ENCODE measurements at places on chromosomes 7 and 10. TPM values are rescaled to one million over a fixed set of nuclear protein-coding genes. Genes with fewer than 3 reads are reported as not detected.

PRF1 gene
- total RNA-seq = not detected

DDC gene
- total RNA-seq = not detected

COL17A1 gene
- total RNA-seq = 2.3 TPM

C7orf33 gene
- total RNA-seq = not detected

MET gene
- 103 TPM for total RNA-seq

GIMAP4 gene
- 166 TPM for total RNA-seq

GPC2 gene
- total RNA-seq = 6.5 TPM

HEPACAM2 gene
- not detected for total RNA-seq
